ENCODE measurements at places on chromosomes 2 and 18. TPM values are rescaled to one million over a fixed set of nuclear protein-coding genes. Genes with fewer than 3 reads are reported as not detected.

Gene RNMT
- 20.5 TPM for total RNA-seq

GRCh38 chr18:63567276-63567675 lies 19.9 kb upstream of the SERPINB13 start:
- H3K27me3 ChIP-seq, result no peaks in the 10 kb centered on the region
- no peak overlapping the region for H3K27ac ChIP-seq
- no peaks in the 10 kb centered on the region for H3K4me1 ChIP-seq
- no peak overlapping the region for H3K4me3 ChIP-seq

- H3K4me1 ChIP-seq, result no peaks in the 10 kb centered on the region
- no peak overlapping the region for H3K4me3 ChIP-seq
- no peaks in the 10 kb centered on the region for H3K27me3 ChIP-seq
Measured at GRCh38 chr2:25504266-25504665, 162.5 kb upstream of the DNMT3A start.

Gene CELF4
- total RNA-seq, result not detected

- H3K36me3 ChIP-seq, result no peaks in the 10 kb centered on the region
- H3K4me1 ChIP-seq, result no peaks in the 10 kb centered on the region
- no peaks in the 10 kb centered on the region for H3K27me3 ChIP-seq
- H3K27ac ChIP-seq, result no peak overlapping the region
Measured at GRCh38 chr2:216620786-216621185, 12.4 kb upstream of the IGFBP2 start.

GRCh38 chr2:188984065-188984491 lies 9.9 kb downstream of the COL3A1 start:
- no peak overlapping the region for H3K4me3 ChIP-seq
- H3K36me3 ChIP-seq, result no peaks in the 10 kb centered on the region
- no peaks in the 10 kb centered on the region for H3K4me1 ChIP-seq
- DNase-seq, result no peak
- H3K27me3 ChIP-seq, result no peaks in the 10 kb centered on the region

DNA sequence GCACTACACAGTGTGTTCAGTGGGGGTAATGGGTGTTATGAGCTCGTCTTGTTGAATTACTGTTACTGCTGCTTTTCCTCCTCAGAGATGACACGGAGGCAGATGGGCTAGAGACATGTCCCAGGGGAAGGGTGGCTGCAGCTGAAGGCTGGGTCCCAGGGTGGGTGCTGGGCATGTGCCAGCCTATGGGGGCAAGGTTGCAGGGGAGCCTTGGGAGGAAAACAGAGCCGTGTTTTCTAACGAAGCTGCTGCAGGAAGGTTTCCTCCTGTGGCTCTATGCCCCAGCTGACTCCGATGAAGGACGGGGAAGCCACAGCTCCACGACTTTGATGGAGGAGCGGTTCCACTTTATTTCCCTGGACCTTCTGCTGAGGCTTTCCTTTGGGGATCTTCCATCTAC lies 42.4 kb downstream of the ASB18 start:
- no peaks in the 10 kb centered on the region for H3K36me3 ChIP-seq
- H3K4me1 ChIP-seq, result no peaks in the 10 kb centered on the region
- H3K27ac ChIP-seq, result no peak overlapping the region
- H3K4me3 ChIP-seq, result no peak overlapping the region

Gene MC2R
- total RNA-seq, result not detected

Gene IL37
- not detected for total RNA-seq

GRCh38 chr2:177325554-177325953 lies 61.0 kb upstream of the NFE2L2 start:
- DNase-seq, result peak; percentile 59
- H3K27ac ChIP-seq, result peak overlapping the region; percentile 74
- H3K4me1 ChIP-seq, result no peaks in the 10 kb centered on the region
- H3K36me3 ChIP-seq, result no peaks in the 10 kb centered on the region
- H3K27me3 ChIP-seq, result no peaks in the 10 kb centered on the region

Gene AQP12B
- not detected for total RNA-seq

- no peaks in the 10 kb centered on the region for H3K36me3 ChIP-seq
- H3K27me3 ChIP-seq, result no peaks in the 10 kb centered on the region
- H3K4me1 ChIP-seq, result no peaks in the 10 kb centered on the region
- H3K4me3 ChIP-seq, result no peak overlapping the region
Measured at GRCh38 chr2:58633613-58634365, 392.7 kb upstream of the FANCL start.

- no peak overlapping the region for H3K4me3 ChIP-seq
- no peak overlapping the region for H3K27ac ChIP-seq
- H3K36me3 ChIP-seq, result no peaks in the 10 kb centered on the region
- no peaks in the 10 kb centered on the region for H3K27me3 ChIP-seq
- DNase-seq, result no peak
Measured at GRCh38 chr18:39057423-39058064, 1491.9 kb upstream of the CELF4 start.

Gene CKAP2L
- total RNA-seq, result not detected

DNA sequence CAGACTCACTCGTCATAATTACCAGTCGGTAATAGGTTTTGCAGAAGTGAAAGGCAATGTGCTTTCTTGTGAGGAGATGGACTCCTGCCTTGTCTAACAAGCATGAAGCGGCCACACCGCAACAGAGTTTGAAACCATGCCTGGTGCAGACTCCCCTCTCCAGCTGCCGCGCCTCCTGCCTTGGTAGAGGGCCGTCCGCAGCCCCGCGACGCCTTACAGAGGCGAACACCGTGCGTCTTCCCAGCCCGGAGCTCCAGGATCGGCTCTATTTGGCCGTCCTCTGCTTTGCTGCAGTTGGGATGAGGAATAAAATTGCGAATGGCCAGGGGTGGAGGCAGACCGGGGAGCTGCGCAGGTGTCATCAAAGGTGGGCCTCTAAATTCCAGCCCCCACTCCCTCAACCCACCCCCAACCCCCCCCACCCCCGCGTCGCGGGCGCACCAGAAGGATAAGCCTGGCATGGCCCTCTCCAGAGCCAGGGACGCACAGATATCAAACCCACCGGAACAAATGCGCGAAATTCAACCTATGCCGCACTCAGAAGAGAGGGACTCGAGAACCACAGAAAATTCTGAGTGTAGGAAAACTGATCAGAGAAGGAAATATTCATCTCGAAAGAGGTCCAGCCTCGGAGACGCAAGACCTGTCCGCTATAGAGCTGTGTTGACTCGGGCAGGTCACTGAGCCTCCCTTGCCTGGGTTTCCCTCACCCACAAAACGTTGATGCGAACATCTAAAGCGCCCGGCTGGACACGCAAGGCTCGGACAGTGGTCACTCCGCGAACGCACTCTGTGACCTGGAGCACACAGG lies 1.1 kb downstream of the TRABD2A start:
- no peak overlapping the region for H3K27ac ChIP-seq
- no peak for DNase-seq
- peaks cover 7% of the 10 kb centered on the region for H3K27me3 ChIP-seq
- no peaks in the 10 kb centered on the region for H3K4me1 ChIP-seq
- peak overlapping the region; percentile 85 for H3K4me3 ChIP-seq
- H3K36me3 ChIP-seq, result no peaks in the 10 kb centered on the region

- H3K27me3 ChIP-seq, result no peaks in the 10 kb centered on the region
- no peaks in the 10 kb centered on the region for H3K36me3 ChIP-seq
- H3K4me1 ChIP-seq, result no peaks in the 10 kb centered on the region
- H3K27ac ChIP-seq, result no peak overlapping the region
Measured at GRCh38 chr2:70692256-70692655, 75.7 kb downstream of the ADD2 start.

DNA sequence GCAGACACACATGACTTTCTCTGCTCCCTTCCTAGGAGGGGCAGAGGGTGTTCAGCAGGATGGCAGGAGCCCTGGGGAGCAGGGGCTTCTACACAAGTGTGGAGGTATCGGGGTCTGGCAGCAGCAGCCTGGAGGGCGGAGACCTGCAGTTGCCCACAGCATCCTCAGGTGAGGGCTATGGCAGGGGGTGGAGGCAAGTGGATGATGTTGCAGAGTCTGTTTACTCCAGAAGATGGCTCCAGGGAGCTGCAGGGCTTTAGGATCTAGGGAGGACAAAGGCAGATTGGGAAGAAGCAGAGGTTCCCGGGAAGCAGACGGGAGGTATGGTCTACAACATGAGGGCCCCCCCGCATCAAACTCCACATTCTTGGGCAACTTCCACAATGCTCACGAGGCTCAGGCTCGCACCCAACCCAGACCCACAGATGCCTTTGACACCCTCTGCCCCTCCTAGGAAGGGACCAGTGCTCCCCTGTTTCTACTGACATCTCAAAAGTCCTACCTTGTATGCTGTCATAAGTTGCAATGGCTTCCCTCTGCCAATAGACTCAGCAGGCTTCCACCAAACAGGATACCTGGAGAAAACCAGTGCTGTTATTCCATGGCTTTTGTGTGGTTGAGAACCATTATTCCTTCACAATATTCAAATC lies 12.0 kb upstream of the ATP6V1C2 start:
- no peaks in the 10 kb centered on the region for H3K36me3 ChIP-seq
- no peak for DNase-seq
- H3K4me3 ChIP-seq, result no peak overlapping the region
- no peak overlapping the region for H3K27ac ChIP-seq
- H3K4me1 ChIP-seq, result no peaks in the 10 kb centered on the region
- no peaks in the 10 kb centered on the region for H3K27me3 ChIP-seq

Gene NYAP2
- not detected for total RNA-seq

Gene KLHL14
- total RNA-seq, result 0.33 TPM

GRCh38 chr2:236402033-236402790 lies 138.0 kb upstream of the ASB18 start:
- H3K4me3 ChIP-seq, result no peak overlapping the region
- DNase-seq, result no peak
- H3K27me3 ChIP-seq, result no peaks in the 10 kb centered on the region
- no peak overlapping the region for H3K27ac ChIP-seq

DNA sequence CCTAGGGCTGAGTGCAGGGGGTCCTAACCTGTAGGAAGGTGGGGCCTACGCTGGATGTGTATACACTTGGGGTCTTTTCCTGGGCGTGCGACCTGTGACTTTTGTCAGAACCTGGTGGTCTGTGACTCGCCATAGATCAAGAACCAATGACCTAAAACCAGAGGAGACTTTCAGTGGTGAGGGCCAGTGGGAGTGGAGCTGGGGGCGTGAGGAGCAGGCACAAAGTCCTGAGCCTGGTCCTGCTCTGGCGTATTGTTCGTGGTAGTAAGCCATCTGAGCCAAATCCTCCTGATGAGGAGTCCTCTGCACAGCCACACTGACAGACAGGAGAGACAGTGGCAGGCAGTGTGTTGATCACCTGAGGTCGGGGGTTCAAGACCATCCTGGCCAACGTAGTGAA lies 8.9 kb downstream of the INPP4A start:
- no peak overlapping the region for H3K4me3 ChIP-seq
- no peaks in the 10 kb centered on the region for H3K36me3 ChIP-seq
- H3K27me3 ChIP-seq, result no peaks in the 10 kb centered on the region
- no peaks in the 10 kb centered on the region for H3K4me1 ChIP-seq
- H3K27ac ChIP-seq, result no peak overlapping the region
- DNase-seq, result no peak

DNA sequence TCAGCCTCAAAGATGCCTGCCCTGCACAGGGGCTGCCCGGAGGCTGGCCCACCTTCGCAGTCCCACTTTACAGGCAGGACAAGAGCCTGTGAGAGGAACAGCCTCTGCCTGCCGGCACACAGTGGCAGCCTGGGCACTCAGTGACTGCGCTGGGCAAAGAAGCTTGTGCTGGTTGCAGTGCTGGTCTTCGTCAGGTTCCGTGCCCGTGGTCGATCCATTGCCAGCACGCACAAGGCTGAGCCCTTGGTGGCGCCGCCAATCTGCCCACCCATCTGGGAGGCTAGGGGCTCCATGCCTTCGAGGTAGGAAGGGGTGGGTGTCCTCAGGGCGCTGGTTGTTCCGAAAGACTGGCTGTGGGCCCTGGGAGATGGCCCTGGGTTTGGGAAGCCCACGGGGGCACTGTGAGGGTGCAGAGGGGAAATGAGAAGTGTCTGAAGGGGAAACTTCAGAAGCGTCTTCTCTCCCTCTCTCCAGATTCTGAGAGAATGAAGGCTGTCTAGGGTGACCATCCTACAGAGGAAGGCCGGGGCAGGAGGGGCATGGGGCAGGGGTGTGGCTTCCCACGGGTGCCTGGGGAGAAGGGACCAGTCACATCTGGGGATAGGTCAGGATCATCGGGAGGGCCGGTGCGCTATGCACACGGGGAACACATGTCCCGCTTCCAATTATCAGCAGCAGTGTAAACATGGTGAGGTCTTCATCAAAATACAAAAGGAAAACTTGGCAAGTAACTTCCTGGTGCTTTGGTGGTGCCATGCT lies 49.1 kb upstream of the HS6ST1 start:
- peak; percentile 38 for DNase-seq
- H3K36me3 ChIP-seq, result no peaks in the 10 kb centered on the region
- no peak overlapping the region for H3K27ac ChIP-seq
- H3K27me3 ChIP-seq, result no peaks in the 10 kb centered on the region
- H3K4me1 ChIP-seq, result no peaks in the 10 kb centered on the region

GRCh38 chr2:726169-726568 lies 49.0 kb upstream of the TMEM18 start:
- H3K4me1 ChIP-seq, result no peaks in the 10 kb centered on the region
- no peak for DNase-seq
- no peak overlapping the region for H3K27ac ChIP-seq
- H3K4me3 ChIP-seq, result no peak overlapping the region
- H3K36me3 ChIP-seq, result no peaks in the 10 kb centered on the region

DNA sequence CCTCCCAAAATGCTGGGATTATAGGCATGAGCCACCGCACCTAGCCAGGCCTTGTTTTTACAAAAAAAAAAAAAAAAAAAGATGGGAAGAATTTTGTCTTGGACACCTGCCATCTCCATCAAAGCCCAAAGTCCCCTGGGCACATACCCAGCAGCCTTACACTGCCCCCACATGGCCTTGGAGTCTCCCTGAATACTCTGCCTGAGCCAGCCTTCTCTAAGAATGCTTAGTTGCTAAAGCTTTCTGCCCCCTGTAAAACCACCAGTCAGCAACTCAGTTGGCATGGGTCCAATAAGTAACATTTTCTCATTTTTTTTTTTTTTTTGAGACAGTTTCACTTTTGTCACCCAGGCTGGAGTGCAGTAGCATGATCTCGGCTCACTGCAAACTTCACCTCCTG lies 40.6 kb downstream of the SPC25 start:
- H3K27ac ChIP-seq, result no peak overlapping the region
- H3K4me3 ChIP-seq, result no peak overlapping the region
- DNase-seq, result no peak
- no peaks in the 10 kb centered on the region for H3K4me1 ChIP-seq
- no peaks in the 10 kb centered on the region for H3K36me3 ChIP-seq

Gene CHRNG
- total RNA-seq, result not detected

Gene SERPINB3
- not detected for total RNA-seq

DNA sequence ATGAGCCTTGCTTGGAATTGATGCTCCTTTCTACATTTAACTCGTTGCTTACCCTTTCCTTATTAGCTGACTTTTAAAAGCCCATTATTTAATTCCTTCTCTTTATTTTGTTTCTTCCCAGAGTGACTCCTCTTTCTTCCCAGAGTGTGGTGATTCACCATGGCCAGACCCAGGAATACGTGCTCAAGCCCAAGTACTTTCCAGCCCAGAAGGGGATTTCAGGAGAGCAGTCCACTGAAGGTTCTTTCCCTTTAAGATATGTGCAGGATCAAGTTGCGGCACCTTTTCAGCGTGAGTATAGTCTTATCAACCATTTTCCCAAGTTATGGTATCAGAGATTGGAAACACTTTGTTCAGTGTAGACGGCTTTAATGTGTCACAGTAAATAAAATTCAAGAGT lies 163.7 kb downstream of the LTBP1 start:
- no peaks in the 10 kb centered on the region for H3K36me3 ChIP-seq
- no peak overlapping the region for H3K4me3 ChIP-seq
- H3K27ac ChIP-seq, result no peak overlapping the region
- no peaks in the 10 kb centered on the region for H3K4me1 ChIP-seq

DNA sequence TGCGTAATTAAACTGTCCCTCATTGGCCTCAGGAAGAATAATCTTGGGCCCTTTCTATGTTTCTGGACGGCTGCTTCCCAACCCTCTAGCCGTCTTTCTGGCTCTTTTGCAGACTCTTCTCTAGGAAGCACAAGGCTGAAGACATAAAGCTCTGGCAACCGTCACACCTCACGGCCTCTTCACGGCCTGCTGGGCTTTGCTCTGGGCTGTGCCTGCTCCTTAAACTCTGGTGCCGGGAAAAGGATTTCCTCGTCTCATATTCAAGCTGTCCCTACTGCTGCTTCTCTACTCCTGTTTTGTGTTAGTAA lies 36.0 kb upstream of the WIPF1 start:
- no peaks in the 10 kb centered on the region for H3K4me1 ChIP-seq
- H3K27ac ChIP-seq, result peak overlapping the region; percentile 88
- no peak for DNase-seq
